ENCODE measurements at places on chromosomes 12 and 14.

DNA sequence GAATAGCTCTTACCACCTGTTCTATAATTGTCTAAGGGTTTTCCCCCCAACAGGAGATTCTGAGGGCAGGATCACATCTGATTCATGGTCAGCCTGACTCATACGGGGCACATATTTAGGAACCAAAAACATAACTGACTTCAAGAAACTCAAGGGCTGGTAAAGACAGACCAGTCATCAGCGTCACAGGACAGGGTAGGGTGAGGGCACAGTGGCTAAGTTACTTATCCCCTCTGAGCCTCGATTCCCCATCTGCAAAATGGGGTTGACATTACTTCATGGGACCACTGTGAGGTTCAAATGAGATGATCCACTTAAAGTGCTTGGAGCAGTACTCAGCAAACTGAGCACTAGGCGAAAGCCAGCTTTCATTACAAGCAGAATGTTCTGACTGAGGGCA lies 606 bp downstream of the CINP start:
- DNase-seq = no peak

- DNase-seq = no peak
Observed at GRCh38 chr14:66066981-66067776, 419.0 kb upstream of the CCDC196 start.

DNA sequence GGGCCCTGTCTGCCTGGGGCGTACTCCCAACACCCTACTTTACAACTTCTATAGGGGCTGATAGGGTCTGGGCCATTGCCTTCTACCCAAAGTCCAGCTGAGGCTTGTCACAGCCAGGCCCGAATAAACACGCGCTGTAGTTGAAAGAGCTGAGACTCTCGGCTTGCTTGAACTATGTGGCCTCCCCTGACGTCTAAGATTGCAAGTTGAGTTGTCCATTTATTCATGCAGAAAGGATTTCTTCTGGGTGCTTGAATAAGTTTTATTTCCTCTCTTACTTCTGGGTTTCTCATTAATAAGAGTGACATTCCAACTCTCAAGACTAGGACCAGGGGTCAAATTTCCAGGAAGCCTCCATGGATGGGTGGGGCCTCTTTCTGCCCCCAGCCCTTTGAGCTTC lies 74.4 kb upstream of the VRK1 start:
- no peak for DNase-seq

- no peak for DNase-seq
Observed at GRCh38 chr14:99579903-99580571, 24.0 kb downstream of the CCDC85C start.

DNA sequence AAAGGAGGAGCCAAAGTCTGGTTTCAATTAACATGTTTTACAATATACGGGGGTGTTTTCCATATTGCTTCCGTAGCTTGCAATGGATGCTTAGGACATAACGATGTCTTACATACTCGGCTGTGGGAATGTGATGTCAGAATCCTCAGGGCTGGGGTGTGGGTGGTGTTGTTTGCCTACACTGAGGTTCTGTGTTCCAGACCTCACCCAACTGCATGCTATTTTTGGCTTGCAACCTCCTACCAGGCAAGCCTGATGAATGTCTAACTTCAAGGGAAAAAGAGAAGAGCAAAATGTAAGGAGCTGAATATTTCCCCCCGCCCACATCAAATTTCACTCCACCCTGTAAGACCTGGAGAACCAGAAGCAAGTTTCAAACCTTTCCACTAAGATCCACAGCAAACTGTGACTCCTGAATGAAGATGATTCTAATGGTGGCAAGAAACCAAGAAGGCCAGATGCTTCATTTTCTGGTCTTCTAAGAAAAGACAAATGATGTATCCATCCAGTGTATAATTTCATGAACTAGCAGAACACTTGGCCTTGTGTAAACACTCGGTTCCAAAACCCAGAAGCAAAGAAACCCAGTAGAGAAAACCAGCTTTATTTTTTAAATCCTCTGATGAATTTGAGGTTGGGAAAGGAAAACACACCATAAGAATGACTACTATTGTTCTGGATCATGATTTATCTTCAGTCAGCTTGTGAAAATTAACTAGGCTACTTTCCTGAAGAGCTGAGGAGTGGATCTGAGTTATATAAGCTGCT lies 227.9 kb downstream of the DACT1 start:
- DNase-seq = no peak

- DNase-seq = peak; percentile 50
Observed at GRCh38 chr14:32382704-32383103, 53.6 kb downstream of the AKAP6 start.

GRCh38 chr14:26328791-26329190 lies 269.0 kb downstream of the NOVA1 start:
- DNase-seq = no peak

DNA sequence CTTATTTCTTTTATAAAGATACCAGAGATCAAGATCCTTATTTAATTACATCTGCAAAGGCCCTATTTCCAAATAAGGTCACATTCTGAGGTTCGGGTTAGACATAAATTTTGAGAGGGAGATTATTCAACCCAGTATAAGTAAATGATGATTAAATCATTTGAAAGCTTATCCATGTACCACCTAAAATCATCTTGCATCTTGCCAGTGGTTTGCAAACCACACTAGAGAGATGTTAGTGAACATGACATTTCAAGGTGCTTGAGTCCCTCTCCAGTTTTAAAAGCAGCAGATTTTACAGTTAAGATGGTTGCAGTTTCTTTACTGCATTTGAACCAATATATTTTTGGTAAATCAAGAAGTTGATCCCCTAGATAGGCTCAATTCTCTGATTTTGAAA lies 49.9 kb upstream of the TMPO start:
- DNase-seq = no peak

GRCh38 chr14:51180577-51180976 lies 59.5 kb upstream of the TMX1 start:
- no peak for DNase-seq

- DNase-seq = no peak
Observed at GRCh38 chr12:28993720-28994119, 155.4 kb upstream of the FAR2 start.

DNA sequence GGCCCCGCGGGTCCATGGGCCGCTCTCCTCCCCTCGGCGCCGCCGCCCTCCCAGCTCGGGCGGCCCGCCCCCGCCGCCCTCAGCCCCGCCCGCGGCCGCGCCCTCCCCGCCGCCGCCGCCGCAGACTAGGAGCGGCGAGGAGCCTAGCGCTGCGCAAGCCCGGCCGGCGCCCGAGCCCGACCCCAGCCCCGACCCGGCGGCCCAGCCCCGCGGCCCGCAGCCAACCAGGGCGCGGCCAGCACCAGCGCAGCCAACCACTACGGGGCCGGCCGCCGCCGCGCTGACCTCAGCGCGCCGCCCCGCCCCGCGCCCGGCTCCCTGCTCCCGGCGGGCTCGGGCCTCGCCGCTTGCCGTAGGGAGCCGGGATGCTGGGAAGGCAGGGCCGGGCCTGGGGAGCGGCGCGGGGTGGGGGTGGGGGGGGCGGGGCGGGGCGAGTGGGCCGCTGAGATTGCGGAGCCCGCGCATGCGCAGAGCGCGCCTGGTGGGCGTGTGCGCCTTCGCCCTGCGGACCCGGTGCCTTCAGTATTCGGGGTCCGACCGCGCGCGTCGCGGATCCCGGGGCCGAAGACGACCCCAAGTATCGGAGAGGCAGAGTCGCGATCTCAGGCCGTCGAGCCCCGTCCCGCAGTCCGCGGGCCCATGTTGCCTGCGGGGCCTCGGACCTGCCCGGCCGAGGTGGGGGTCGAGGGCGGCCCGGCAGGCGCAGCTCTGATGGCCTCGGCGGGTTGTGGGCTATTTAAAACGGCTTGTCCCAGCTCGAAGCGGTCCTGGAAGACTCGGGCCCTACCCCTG lies at the start of gene CDC42BPB:
Gene CDC42BPB (minus strand): TSS at position 178 of the 792 bp plus-strand sequence. CDS start 376 bp downstream, outside the sequence.
- peak; percentile 95 for DNase-seq

DNA sequence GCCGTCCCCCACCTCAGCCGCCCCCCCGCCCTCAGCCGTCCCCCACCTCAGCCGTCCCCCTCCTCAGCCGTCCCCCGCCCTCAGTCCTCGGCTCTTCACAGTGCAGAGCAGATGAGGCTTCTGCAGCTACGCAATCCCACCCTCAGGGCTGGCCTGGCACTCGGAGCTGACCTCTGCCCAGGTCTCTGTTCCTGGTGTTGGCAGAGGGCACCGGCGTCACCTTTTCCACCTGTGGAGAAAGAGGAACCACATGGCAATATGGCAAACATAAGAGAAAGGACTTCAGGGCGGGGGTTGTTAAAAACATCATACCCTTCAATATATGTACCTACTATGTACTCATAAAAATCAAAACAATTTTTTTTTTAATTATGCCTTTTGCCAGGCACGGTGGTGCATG lies 45.8 kb downstream of the MLXIP start:
- DNase-seq = no peak

DNA sequence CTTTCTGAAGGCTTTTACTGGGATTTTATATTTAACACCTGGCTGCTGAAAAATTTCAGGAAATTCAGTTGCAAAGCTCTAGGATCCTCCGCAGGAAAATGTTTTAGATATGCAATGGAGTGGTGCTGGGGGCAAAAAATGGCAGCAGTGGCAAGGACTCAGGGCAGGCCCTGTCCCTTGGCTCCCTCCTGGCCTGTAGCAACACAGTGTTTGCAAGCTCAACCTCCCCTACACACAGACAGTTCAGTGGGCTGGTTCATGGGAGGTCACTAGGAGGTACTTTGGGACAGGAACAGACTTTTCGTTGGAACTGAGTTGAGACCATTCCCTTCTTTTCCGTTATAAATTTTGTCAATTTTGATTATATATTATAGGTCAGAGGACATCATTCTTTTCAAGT lies 270.4 kb downstream of the ADAMTS20 start:
- peak; percentile 20 for DNase-seq

GRCh38 chr12:57821474-57822214 lies 3.1 kb upstream of the AVIL start:
- no peak for DNase-seq

DNA sequence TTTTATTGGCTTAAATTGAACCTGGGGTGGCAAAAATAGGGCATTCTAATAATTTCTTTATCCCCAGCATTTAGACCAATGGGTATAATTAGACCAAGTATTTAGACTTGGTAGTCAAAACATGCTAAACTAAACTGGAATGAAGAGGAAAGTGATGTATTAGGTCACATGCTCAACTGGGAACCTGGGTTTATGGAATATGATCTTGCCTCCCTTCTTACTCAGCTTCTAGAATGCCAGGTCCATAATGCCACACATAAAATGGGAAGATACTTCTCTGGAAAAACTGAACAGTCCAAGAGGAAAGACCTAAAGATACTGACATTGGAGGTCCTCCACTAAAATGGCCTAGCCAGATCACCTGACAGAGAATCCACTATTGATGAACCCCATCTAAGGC lies 6.2 kb upstream of the BIN2 start:
- DNase-seq = no peak

DNA sequence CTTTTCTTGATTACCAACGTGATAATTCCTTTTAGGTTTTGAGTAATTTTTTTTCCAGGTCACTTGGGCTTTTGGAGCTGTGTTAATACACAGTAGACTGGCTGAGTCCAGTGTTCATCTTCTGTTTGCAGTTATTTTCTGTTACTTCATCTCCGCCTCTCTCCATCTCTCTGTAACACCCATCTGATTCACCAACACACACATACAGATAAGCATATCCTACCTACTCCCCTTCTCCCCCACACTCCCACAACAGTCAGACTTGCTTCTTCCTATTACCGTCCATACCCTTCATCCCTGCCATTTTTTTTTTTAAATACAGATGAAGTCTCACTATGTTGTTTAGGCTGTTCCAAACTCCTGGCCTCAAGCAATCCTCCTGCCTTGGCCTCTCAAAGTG lies 72.7 kb upstream of the MANSC4 start:
- no peak for DNase-seq

DNA sequence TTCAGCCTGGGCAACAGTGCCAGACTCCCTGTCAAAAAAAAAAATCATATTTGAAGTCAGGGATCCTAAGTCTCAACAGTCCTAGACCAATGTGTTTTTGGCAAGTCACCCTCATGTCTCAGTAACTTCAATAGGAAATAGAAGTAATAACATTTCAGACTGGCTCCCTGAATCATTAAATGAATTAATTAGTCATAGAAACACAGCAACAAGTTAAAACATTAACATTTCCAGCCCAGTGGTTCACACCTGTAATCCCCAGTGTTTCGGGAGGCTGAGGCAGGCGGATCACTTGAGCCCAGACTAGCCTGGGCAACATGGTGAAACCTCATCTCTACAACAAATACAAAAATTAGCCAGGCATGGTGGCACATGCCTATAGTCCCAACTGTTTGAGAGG lies 125.2 kb downstream of the GTF2A1 start:
- no peak for DNase-seq

GRCh38 chr12:104022786-104023185 lies 27.2 kb downstream of the GLT8D2 start:
- no peak for DNase-seq

Measured in BE2C (cell line).